ENCODE measurements at places on chromosomes 2 and 18.

GRCh38 chr2:63078852-63079606 is 28.4 kb downstream of the OTX1 start:
- DNase-seq = no peak

DNA sequence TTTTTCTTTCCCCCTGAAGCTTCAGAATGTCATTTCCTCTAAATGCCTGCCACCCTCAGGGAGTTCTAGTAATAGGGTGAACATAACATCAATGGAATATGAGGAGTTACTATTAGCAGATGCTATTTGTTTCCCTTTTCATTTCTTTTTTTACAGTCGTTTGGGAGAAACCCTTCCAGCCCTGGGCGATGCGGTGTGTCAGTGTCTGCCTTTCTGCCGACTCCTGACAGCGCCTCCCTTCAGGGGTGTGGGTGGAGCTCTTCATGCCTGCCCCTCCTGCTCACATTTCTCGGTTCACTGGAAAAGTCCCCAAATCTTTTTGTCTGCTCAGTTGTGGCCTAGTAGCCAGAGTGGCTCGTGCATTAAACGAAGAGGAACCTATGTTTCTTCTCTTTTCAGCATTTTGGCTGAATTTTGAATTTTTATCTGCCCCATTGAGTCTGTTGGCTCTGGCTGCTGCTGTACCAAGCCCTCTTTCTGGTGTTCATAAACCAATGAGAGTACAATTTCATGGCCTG is 72.3 kb downstream of the FMNL2 start:
- DNase-seq = no peak

- no peak for DNase-seq
Observed at GRCh38 chr2:100064165-100064564, 78.2 kb downstream of the AFF3 start.

- DNase-seq = no peak
Observed at GRCh38 chr2:227016894-227017293, 147.1 kb downstream of the COL4A4 start.

GRCh38 chr2:128641421-128642080 is 322.9 kb upstream of the HS6ST1 start:
- no peak for DNase-seq
